ENCODE measurements at places on chromosomes 2 and 18.

DNA sequence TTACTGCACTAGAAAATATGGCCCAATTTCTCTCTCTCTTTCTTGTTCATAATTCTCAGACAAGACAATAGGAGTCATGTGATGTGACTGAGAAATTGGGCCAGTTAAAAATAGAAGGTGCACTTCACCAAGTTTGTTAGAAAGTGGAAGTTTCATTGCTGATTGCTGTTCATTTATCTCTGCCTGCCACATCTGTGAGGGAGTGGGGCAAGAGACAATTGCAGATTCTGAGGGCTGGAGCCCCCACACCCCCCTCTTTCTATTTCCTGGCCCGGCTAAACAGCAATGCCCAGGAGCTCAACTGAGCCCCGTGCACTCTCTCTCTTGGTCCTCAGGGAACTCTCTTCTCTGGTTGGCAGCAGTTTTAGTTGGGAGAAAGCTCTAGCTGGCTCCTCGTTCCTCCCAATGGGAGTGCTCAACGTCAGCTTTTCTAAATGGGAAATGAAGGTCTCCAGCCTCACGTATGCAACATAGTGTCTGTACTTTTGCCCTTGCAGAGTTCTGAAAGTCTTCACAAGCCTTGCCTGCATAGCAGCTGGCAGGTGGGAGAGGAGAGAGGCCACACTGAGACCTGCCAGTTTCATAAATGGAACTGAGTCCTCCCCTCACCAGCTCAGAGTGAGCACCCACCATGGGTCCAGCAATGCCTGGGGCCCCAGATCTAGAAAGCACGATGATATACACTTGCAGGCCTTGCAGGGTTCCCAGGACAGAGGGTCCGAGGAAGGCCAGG lies 115.7 kb downstream of the MYCN start:
- no peak for DNase-seq

GRCh38 chr18:12318334-12318697 lies 10.3 kb downstream of the TUBB6 start:
- DNase-seq = no peak

DNA sequence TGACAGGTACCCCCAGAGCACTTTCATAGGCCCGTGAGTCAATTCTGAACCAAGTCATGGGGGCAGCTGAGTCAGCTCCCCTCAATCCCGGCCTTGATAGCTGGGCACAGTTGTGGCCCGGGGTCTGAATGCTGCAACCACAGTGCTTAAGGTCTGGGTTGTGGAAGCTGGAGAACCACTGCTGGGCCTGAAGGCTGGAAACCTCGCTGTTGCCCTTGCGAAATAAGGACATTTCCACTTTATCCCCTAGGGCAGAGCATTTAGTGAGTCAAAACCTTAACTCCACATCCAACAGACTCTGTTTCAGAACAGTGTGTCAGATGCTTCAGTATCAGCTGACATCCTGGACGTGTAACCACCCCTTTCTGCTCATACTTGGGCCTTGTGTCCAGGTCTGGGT lies 58.6 kb downstream of the SP110 start:
- DNase-seq = no peak

GRCh38 chr2:104876606-104877570 lies 23.0 kb downstream of the POU3F3 start:
- DNase-seq = no peak

- no peak for DNase-seq
These were observed 13.0 kb downstream of the INHBB start for GRCh38 chr2:120358734-120359465.

- no peak for DNase-seq
These were observed 544.6 kb upstream of the ZEB2 start for GRCh38 chr2:145064511-145064910.

- no peak for DNase-seq
These were observed 15.3 kb downstream of the KYNU start for GRCh38 chr2:142892715-142893114.

GRCh38 chr2:145305889-145306288 lies 786.0 kb upstream of the ZEB2 start:
- no peak for DNase-seq

DNA sequence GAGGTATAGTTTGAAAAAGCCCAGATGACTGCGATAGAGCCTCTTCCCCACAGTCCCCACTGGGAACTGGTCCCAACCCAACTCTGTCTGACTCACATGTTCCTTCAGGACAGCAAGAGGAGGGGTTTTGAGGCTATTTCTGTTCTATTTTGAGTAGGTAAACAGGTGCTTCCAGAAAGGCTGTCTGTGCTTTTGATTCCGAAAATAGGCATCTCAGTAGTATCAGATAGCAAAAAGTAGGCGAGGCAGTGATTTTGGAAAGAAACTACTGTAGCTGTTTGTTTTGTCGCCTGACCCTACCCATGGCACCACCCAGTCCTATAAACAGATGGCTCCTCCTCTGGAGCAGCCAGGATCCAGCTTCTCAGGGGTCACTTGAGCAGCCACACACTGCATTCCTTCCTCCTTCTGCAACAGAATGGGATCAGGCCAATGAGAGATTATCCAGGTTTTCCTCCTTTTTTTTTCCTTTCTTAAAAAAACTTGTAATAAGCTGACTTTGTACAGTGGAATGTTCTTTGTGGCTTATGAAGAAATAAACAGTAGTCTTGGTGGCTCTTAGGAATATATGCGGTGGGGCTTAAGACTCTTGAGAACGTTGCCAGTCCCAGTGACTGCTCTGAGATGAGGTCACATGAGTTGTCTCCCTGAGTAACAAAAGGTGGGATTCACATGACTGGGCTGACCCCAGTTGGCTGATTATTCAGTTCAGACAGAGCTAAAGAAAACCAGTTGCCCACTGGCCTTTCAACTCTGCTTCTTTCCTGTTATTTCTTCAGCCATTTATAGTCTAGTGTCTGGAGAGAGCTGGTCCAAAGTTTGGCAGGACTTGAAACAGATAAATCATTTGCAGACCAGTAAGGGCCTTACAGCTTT lies 98.6 kb downstream of the KCNS3 start:
- no peak for DNase-seq

- DNase-seq = no peak
These were observed at the start of gene MYO3B for GRCh38 chr2:170177950-170178781. TSS of gene MYO3B (plus strand) at chr2:170178147. CDS start at chr2:170178288, 141 bp downstream.

DNA sequence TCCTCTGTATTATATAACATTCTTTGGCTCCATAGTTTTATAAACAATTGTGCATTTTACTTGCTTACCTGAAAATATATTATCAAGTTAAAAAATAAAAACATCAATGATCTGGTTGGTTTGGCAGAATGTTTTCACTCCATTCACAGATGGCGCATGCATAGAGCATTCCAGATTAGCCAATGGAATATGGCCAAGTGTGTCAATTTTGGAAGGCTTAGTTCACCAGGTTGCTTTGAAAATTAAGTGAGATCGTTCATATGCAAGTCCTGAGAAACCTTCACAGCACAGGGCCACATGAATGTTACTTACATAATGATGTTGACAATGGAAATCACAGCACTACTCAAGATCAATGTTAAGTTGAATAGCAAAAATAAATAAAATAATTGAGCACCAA lies 335.7 kb downstream of the GRB14 start:
- DNase-seq = no peak

DNA sequence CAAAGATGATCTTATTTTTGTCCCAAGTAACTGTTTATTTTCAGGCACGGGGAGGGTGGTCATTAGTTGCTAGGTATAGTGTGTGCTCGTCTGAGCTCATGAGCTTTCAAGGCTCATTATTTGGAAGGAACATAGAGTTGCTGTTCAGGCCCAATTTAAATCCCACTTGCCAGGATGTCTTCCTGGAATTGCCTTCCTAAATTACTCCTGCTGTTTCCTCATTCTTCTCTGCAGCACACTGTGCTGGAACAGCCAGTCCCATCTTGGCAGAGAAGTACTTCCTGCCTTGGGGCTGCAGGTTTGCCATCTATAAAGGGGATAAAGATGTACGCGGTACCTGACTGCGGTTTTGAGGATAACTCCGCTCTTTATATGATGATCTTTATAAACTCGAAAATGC lies 37.3 kb downstream of the GREB1 start:
- DNase-seq = no peak

GRCh38 chr2:232523402-232523681 lies 2.6 kb upstream of the CHRND start:
- DNase-seq = no peak
